ENCODE measurements at places on chromosomes 13 and 19. TPM values are rescaled to one million over a fixed set of nuclear protein-coding genes. Genes with fewer than 3 reads are reported as not detected.
A peak's percentile ranks its signal among the peaks of the same experiment; 100 is the strongest.

GRCh38 chr13:84645196-84646012 lies 763.1 kb upstream of the SLITRK1 start:
- no peak for DNase-seq

- no peak for DNase-seq
These were observed 15.1 kb upstream of the CEBPG start for GRCh38 chr19:33358408-33358807.

DNA sequence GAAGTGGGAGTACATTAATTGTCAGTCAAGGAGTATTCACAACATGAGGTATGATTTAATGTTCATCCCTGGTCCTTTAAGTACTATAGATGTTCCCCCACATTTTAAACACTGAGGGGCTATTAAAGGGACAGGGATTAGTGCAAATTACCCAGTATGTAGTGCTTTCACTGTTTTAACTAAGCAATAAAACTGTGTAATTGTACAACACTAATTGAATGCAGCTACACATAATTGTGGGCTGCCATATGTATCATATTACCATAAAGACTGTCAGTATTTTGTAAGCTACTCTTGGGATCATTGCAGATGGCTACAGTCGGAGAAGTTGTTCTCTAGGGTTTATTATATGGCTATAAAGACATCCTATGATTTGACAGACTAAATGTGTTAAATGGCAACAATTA lies 316.6 kb downstream of the DCLK1 start:
- no peak for DNase-seq

DNA sequence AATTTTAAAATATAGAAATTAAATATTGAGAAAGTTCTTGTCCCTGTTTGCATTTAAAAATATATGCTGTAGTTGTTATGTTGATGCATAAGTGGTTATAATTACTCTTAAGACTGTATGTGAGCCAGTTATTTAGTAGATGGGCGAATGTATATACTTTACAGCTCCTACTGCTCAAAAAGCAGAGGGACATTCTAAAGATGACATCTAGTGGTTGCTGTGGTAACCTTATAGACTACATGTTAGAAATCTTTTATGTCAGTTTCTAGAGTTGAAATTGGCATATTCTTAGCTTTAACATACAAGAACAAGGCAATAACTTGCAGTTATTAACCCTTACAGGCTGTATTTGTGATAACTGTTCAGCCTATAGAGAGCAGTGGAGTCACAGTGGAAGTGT lies 160.5 kb downstream of the OLFM4 start:
- DNase-seq: no peak

DNA sequence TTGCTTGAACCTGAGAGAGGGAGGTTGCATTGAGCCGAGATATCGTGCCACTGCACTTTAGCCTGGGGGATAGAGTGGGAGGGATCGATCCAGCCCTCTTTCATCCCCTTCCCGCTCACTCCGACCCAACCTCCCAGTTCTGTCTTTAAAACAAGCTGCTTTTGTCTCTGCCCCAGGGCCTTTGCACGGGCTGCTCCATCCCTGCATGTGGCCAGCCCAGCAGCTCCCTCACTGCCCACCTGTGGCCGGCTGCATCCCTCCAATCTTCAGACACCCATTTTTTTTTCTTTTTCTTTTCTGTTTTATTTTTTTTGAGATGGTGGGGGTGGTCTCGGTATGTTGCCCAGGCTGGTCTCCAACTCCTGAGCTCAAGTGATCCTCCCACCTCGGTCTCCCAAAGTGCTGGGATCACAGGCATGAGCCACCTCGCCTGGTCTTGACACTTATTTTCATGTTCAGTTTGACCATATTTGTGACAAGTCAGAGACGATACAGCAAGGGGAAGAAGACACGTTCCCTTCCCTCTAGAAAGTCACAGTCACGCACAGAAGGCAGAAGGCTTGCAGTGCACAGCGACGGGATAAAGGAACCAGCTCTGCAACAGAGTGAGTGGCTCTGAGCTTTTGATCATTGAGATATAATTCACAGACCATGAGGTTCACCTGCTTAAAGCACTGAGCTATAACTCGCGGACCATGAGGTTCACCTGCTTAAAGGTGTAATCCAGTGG lies 31.8 kb downstream of the EFNA2 start:
- DNase-seq: no peak

DNA sequence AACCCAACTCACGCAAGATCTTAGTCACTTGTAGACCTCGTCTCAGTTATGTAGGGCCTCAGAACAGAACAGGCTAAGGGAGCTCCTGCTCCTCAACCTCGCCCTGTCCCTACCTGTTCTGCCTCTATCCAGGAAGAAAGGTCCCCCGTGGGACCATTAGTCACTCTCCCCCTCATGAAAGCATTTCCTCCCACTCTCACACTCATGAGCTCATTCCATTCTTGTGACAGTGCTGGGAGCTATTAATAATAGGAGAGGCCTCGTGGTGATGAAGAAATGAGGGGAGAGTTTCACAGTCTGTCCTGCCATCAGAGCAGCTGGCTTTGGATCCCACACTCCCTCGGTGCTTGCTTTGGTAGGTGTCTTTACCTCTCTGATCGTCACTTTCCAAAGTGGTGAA lies 10.2 kb downstream of the PPP2R1A start:
- DNase-seq: no peak

GRCh38 chr19:54995561-54995960 lies 29.4 kb downstream of the NLRP2 start:
- no peak for DNase-seq

GRCh38 chr13:91278888-91279287 lies 68.6 kb upstream of the MIR17HG start:
- DNase-seq: no peak

GRCh38 chr13:39106216-39107005 lies 68.2 kb downstream of the NHLRC3 start:
- DNase-seq: no peak

GRCh38 chr19:46828484-46828883 lies 22.2 kb downstream of the AP2S1 start:
- no peak for DNase-seq

DNA sequence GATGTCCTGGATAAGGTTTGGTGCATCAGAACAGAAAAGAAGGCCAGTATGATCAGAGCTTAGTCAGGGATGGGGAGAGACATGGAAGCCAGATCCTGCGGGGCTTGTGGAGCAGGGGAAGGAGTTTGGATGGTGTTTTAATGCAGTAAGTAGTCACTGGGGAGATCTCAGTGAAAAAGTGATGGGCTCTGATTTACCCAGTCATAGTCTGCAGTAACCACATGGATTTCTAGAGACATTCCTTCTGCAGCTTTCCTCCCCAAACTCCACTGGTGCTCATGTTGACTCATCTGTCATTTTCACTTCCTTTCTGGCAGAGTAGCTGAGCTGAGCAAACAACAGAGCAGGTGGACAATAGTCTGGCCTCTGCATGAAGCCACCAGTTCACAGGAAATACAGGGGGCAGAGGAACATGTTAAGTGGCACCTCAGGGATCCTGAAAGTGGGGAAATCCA lies 144.1 kb downstream of the DPF1 start:
- peak; percentile 77 for DNase-seq

GRCh38 chr13:20721454-20722357 lies 18.2 kb downstream of the IL17D start:
- no peak for DNase-seq

Gene EPSTI1
- 8.2 TPM for total RNA-seq

- DNase-seq: no peak
These were observed 26.1 kb upstream of the CYP2A7 start for GRCh38 chr19:40907968-40908735.

DNA sequence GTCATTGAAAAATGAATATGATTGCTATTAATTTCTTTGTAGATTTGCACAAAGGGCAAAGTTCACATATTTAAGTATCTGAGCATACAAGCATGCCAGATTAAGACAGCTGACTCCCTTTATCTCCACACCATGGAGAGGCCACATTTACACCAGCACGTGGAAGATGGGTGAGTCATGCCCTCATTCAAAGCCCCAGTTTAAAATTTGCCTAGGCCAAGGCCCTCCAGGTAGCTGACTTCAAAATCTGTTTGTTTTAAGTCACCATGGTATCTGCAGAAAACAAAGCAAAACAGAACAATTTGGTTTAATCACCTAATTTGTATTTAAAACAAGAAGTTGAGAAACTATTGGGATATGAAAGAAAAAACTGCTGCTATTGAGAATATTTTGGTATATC lies 109.2 kb downstream of the ESD start:
- DNase-seq: no peak

Measured in esophagus muscularis mucosa (tissue), 4 donors.